ENCODE measurements at places on chromosomes 6 and 20. TPM values are rescaled to one million over a fixed set of nuclear protein-coding genes. Genes with fewer than 3 reads are reported as not detected.

Gene CLDN20
- total RNA-seq = not detected

Gene GNAS-AS1
- 0.49 TPM for total RNA-seq

Gene SLC17A3
- total RNA-seq = not detected

Gene IMPG1
- total RNA-seq = not detected

Gene HRH3
- total RNA-seq = 0.49 TPM

Gene HFE
- total RNA-seq = 1.2 TPM

Gene RHAG
- total RNA-seq = 0.49 TPM

Gene BCLAF1
- 171 TPM for total RNA-seq

Gene WFDC6
- not detected for total RNA-seq

Gene ZSCAN23
- 10.8 TPM for total RNA-seq

Gene DOK5
- 152 TPM for total RNA-seq

Gene RTEL1
- 10.6 TPM for total RNA-seq

Gene PHACTR3
- 31.0 TPM for total RNA-seq

Gene PLA2G7
- 1.5 TPM for total RNA-seq

Gene GHRH
- not detected for total RNA-seq
